ENCODE measurements at places on chromosomes 6 and 20.

- DNase-seq, result no peak
These were observed 39.5 kb downstream of the SLC24A3 start for GRCh38 chr20:19251958-19252357.

GRCh38 chr6:5250911-5251310 lies 9.8 kb downstream of the LYRM4 start:
- DNase-seq, result no peak

DNA sequence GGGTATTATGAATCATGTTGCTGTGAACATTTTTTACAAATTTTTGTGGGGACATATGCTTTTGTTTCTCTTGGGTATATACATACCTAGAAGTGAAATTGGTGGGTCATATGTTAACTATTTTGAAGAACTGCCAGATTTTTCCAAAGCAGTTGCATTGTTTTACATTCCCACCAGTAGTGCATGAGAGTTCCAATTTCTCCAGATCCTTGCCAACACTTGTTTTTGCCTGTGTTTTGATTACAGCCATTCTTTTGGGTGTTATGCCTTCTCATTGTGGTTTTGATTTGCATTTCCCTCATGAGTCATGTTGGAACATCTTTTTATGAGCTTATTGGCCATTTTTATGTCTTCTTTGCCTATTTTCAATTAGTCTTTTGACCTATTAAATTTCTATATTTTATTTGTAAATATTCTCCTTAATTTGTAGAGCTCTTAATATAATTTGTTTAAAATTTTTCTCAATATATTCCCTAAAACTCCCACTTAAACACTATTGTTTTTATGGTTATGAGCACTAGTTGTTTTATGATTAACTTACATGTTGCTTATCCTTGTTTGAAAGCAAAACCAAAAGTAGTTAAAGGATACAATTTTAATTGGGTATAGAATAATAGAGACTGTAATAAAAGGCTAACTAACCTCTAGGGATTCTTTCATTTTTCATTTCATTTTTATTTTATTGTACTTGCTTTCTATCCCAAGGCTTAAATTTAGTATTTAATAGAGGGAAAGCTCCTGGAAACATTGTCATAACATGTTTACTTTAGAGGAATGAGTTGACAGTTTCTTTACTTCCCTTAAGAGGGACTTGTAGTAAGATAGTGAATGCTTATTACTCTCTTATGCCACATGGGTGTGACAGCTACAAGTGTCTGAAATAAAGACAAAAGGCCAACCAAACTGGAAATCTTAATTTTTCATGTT lies 5.5 kb downstream of the UBR2 start:
- no peak for DNase-seq

DNA sequence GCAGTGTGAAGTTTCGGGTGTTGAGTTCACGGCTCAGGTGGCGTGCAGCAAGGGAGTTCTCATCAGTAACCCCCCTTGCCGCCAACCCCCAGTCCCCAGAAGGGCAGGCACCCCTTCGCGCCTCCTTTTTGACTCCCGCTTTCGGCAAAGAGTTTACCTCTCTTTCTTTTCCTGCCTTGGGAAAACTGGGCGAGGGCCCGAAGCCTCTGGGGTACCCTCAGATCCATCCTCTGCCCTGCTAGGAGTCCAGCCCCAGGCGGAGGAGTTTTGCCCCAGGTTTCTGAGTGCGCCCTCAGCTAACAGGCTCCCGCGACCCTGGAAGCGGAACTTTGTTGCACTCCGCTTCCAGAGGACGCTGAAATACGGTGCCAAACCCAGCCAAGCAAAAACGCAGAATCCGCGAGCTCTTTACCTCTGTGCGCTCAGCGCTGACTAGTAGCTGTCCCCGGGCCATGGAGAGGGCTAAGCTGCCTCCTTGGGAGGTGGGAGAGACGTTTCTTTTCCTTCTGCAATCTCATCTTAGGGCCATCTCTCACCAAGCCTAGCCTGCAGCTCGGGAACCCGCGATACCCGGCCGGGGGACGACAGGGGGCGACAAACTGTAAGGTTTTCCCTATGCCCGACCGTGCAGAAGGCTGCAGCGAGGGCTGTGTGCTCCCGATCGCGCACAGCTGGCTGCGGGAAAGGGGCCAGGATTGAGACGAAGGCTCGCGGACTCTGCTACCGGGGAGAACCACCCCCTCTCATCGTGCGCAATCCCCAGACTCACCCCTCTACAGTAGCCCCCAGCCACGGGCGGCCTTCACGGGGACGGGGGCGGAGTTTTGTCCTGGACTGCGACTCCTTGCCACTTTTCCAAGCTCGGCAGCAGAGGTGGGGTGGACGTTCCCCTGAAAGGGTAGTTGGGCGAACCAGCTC lies 2.7 kb upstream of the PAX1 start:
- DNase-seq, result peak; percentile 9

- no peak for DNase-seq
These were observed 23.6 kb upstream of the HLA-E start for GRCh38 chr6:30465595-30466306.

DNA sequence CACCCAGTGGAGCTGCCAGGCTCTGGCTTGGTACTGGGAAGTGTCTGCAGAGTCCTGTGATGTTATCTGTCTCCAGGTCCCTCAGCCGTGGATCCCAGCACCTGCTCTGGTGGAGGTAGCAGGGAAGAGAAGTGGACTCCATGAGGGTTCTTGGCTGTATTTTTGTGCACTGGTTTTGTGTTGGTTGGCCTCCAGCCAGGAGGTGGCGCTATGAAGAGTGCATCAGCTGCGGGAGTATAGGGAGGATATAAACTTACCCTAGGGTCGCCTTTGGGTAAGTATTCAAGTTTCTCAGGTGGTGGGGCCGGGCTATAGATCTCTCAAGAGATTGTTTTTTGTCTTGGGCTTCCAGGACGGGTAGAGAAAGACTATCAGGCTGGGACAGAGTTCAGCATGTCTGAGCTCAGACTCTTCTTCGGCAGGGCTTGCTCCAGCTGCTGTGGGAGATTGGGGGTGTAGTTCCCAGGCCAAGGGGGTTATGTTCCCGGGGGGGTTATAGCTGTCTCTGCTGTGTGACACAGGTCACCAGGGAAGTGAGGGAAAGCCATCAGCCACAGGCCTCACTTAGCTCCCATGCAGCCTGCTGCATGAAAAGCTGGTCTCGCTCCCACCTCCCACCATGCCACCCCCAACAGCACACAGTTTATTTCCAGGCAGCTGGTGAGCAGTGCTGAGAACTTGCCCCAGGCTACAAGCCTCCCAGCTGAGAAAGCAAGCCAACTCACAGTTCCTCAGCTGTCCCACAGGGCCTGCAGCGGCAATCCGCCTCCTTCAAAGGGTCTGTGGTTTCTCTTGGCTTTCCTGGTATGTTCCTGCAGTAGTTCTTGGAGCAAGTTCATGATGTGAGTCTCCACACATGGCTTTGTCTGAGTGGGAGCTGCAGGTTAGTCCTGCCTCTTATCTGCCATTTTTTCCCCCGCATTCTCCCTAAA lies 115.7 kb downstream of the AIG1 start:
- DNase-seq, result no peak

DNA sequence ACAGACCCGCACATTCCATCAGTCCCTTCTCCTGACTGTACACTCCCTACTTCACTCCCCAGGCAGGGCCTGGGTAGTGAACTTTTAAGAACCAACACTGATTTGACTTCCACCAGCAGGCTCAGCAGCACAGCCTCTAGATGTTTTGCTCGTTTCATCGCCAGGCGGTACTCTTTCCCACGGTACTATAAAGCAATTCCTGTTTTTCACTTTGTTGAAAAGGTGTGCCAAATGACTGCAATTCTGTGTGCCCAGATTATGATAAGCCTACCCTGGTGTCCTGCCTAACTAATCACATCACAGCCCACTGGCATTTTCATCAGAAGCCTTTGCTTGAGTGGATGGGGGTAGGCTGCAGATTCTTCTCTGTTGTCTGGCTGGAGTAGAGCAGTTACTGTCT lies 12.9 kb upstream of the WTAP start:
- no peak for DNase-seq
